ENCODE measurements at places on chromosomes 16 and 17.

GRCh38 chr16:53619235-53619634 is 84.4 kb downstream of the RPGRIP1L start:
- no peak for DNase-seq

- no peak for DNase-seq
Measured at GRCh38 chr17:44572801-44573200, 15.5 kb downstream of the FZD2 start.

- no peak for DNase-seq
Measured at GRCh38 chr16:20867585-20867984, 32.6 kb downstream of the DCUN1D3 start.

GRCh38 chr16:9055115-9055514 is 36.3 kb upstream of the HAPSTR1 start:
- no peak for DNase-seq

DNA sequence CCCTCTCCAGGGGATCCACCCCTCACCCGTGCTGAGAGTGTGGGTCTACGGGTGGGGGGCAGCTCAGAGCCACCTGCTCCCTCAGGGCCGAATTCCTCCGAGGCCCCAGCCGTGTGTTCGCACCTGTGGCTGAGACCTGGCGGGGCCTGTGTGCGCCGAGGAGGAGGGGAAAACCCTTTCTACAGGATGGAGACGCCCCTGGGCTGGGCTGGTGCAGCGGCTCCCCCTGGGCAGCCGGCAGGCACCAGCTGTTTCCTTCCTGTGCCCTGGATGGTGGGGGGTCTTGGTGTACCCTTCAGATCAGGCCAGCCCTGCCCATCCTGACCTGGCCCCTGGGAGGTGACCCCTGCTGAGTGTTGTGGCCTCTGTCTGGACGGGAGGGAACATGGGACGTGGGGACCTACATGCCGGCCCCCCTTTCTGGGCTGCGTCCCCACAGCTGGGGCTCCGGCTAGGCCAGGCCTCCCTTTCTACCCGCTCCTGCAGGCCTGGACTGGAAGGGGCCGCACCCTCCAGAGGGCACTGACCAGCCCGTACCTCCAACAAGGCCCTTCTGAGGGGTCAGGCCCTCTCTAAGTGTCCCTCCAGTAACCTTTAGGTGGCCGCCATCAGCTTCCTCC is 28.3 kb upstream of the PABPN1L start:
- DNase-seq = no peak
